Natural killer cell (primary cell): ENCODE measurements at places on chromosomes 7 and 10. TPM values are rescaled to one million over a fixed set of nuclear protein-coding genes. Genes with fewer than 3 reads are reported as not detected.

DNA sequence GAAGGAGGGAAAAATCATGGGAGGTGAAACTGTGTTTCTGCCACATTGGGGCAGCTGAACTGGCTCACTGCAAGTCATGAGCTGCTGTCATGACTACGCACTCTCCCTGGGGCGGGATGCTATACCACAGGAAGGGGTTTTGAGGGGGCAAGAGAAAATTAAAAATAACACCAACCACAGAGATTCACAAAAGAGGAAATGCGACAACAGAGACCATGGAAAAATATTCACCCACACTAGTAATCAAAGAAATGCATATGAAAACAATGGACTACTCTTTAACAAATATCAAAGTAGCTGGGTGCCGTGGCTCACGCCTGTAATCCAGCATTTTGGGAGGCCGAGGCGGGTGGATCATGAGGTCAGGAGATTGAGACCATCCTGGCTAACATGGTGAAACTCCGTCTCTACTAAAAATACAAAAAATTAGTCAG lies 65.2 kb upstream of the TM9SF3 start:
- H3K27ac ChIP-seq = peak overlapping the region; percentile 83
- peak; percentile 74 for DNase-seq
- H3K27me3 ChIP-seq = no peaks in the 10 kb centered on the region
- no peak overlapping the region for H3K4me3 ChIP-seq
- H3K4me1 ChIP-seq = peaks cover 79% of the 10 kb centered on the region

- H3K27ac ChIP-seq = no peak overlapping the region
- peaks cover 9% of the 10 kb centered on the region for H3K4me1 ChIP-seq
- no peaks in the 10 kb centered on the region for H3K36me3 ChIP-seq
- H3K4me3 ChIP-seq = no peak overlapping the region
- DNase-seq = no peak
These were observed 5.1 kb downstream of the STK32C start for GRCh38 chr10:132302421-132303310.

DNA sequence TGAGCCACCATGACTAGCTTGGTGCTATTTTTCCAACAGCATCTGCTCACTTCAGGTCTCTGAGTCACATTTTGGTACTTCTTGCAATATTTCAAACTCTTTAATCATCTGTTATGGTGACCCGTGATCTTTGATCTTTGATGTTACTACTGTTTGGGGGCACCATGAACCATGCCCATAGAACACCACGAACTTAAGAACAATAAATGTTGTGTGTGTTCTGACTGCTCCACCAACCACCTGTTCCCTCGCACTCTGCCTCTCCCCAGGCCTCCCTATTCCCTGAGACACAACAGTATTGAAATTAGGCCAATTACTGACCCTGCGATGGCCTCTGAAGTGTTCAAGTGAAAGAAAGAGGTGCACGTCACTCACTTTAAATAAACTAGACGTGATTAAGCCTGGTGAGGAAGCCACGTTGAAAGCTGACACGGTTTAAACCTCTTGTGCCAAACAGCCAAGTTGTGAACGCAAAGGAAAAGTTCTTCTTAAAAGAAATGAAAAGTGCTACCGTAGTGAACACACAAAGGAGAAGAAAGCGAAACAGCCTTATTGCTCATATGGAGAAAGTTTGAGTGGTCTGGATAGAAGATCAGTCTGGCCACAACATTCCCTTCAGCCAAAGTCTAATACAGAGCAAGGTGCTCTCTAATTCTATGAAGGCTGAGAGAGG lies 27.2 kb upstream of the ATP6V0A4 start:
- no peaks in the 10 kb centered on the region for H3K27me3 ChIP-seq
- H3K36me3 ChIP-seq = no peaks in the 10 kb centered on the region
- no peak for DNase-seq

- DNase-seq = no peak
- no peak overlapping the region for H3K27ac ChIP-seq
- H3K27me3 ChIP-seq = no peaks in the 10 kb centered on the region
- no peaks in the 10 kb centered on the region for H3K36me3 ChIP-seq
- H3K4me3 ChIP-seq = no peak overlapping the region
These were observed 44.9 kb downstream of the NPY start for GRCh38 chr7:24328894-24329293.

Gene MAT1A
- total RNA-seq = not detected

DNA sequence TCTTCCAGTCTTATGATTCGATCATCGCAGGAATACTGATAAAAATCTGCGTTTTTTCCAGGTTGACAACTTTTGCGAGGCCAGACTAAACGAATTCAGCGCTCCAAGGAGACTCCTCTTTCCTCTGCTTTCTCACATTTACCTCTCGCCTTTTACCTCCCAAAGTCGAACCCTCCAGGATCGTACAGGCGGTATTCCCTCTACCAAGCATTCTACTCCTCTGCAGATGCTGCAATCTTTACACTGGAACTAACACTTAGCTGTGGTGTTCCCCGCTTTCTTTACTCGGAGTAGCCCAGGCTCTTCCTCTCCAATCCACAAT lies 449 bp downstream of the NUDT5 start:
- peak overlapping the region; percentile 93 for H3K27ac ChIP-seq
- peaks cover 9% of the 10 kb centered on the region for H3K36me3 ChIP-seq
- H3K4me1 ChIP-seq = peaks cover 20% of the 10 kb centered on the region
- H3K27me3 ChIP-seq = no peaks in the 10 kb centered on the region

Gene FAM107B
- total RNA-seq = 226 TPM
